NCI-H526 treated with DMSO at 0.1 percent for 48 hours (cell line): ENCODE measurements at places on chromosomes 3 and 15.

GRCh38 chr15:77474310-77474988 lies 53.8 kb downstream of the HMG20A start:
- DNase-seq = no peak

DNA sequence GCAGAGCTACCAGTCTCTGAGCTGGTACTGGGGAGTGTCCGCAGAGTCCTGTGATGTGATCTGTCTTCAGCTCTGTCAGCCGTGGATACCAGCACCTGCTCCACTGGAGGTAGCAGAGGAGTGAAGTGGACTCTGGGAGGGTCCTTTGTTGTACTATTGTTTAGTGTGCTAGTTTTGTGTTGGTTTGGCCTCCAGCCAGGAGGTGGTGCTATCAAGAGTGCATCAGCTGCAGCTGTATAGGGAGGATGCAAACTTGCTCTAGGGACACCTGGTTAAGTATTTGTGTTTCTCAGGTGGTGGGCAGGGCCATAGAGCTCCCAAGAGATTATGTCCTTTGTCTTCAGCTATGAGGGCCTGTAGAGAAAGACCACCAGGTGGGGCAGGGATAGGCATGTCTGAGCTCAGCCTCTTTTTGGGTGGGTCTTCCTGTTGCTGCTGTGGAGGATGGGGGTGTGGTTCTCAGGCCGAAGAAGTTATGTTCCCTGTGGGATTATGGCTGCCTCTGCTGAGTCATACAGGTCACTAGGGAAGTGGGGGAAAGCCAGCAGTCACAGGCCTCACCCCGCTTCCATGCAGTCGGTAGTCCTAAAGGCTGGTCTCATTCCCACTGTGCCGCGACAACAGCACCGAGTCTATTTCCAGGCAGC lies 443.2 kb upstream of the TBL1XR1 start:
- DNase-seq = no peak

DNA sequence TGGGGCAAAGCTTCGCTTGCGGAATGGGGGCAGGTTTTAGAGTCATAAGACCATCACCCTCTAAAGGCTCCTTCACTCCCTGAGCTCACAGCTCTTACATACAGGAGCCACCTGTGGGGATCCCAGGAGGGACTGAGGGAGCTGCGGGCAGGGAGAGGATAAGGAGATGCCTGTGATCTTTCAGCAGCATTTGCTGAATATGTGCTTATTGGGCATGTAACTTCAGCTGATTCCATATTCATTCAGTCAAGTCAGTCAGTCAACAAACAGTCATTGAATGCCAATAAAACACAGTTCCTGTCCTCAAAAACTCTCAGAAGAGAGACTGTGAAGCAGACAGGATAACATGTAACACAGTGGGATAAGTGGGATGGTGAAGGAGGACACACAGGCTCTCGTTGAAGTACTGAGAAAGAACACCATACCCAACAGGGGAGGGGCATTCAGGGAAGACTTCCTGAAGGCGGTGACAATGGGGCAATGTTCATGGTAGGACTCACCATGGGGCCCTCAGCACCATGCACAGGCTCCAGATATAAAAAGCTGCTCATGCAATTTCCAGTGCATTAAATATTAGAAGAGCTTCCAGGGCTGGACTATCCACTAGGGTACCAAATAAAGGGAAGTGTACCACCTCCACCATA lies 240.9 kb downstream of the UACA start:
- DNase-seq = no peak

GRCh38 chr3:159764490-159765029 lies 224.1 kb upstream of the IL12A start:
- no peak for DNase-seq

DNA sequence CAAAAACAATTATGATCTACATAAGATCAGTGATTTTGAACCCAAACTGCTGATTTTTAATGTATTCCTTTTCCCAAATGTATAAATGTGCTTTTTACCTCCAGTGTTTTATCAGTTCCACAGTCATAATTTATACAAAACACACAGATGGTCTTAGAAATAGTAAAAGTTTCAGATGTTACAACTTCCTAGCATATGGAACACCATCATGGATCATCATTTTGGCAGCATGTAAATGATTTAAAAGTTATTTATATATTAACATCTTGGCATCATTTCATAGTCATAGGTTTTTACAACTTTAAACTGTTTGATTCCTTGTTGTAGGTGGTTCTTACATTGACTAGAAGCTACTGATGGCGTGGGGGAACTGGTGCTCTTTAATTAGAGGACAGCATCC lies 1025.3 kb downstream of the ROBO1 start:
- DNase-seq = no peak

- no peak for DNase-seq
Measured at GRCh38 chr3:45225465-45226205, 452 bp downstream of the TMEM158 start.

GRCh38 chr3:171967137-171967783 lies 72.1 kb upstream of the FNDC3B start:
- no peak for DNase-seq

GRCh38 chr3:126159476-126159875 lies 20.9 kb downstream of the ALDH1L1 start:
- no peak for DNase-seq

GRCh38 chr3:25594007-25594502 lies 70.7 kb downstream of the TOP2B start:
- no peak for DNase-seq

- DNase-seq = no peak
Measured at GRCh38 chr3:88996691-88997090, 110.7 kb upstream of the EPHA3 start.

DNA sequence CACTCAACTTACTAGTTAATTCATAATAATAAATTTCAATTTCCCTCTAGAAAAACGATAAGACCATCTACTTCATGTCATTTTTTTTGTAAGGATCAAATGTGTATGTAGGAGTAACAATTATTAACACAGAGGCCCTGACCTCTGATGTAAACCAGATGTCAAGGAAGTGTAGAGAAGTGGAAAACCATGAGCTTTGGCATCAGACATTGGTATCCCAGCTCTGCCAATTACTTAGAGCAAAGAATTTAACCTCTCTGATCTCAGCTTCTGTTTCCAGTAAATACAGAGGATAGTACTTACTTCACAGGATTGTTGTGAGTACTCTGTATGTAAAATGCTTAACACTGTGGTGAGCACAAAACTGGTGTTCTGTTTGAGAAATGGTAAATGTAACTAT lies 17.5 kb downstream of the AQR start:
- no peak for DNase-seq

- no peak for DNase-seq
Measured at GRCh38 chr3:66386925-66387650, 113.7 kb downstream of the LRIG1 start.

GRCh38 chr3:42725454-42725853 lies 22.9 kb upstream of the HHATL start:
- no peak for DNase-seq

DNA sequence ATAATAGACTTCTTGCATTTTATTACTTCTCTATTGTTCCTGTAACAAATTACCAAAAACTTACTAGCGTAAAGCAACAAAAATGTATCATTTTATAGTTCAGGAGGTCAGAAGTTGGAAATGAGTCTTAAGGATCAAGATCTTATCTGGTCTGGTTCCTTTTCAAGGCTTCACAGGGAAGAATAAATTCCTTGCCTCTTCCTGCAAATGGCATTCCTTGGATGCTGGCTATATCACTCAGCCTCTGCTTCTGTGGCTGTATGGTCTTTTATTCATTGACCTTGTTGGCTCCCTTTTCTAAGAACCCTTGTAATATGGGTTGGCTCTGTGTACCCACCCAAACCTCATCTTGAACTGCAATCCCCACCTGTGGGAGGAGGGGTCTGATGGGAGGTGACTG lies 478.4 kb upstream of the THBS1 start:
- no peak for DNase-seq

DNA sequence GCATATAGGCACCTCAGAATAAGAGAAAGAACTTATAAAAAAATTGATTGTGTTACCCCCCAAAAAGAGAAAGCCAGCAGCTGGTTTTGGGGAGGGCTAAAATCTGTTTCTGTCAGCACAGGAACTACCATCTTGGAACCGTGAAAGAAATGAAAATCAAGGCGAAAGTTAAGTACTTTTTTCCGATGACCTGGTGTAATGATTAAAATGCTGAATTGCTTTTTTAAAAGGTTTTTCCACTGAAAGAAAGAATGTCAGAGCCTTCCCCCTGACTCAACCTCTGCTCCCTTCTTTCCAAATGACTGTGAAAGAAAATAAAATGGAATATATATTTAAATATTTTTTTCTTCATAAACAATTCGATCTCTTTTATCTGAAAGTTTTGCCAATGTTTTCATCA lies 570.5 kb upstream of the CFAP20DC start:
- DNase-seq = no peak

DNA sequence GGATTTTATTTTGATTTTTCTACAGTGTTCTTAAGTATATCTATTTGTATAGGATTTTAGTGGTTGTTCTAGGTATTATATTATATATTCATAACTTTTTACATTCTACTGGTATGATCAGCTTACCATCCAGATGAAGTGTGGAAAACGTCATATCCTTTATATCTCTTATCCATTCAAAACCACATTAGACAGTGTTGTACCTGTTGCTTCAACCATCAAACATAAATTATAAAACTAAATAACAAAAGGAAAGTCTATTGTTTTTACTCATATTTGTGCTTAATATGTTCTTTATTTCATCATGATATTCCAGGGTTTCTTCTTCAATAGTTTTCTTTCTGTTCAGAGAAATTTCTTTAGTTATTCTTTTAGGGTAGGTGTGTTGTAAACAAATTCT lies 191.4 kb downstream of the RPLP1 start:
- DNase-seq = no peak

- DNase-seq = no peak
Measured at GRCh38 chr3:61018807-61019206, 232.4 kb downstream of the FHIT start.

GRCh38 chr3:183854318-183855035 lies 29.1 kb upstream of the MAP6D1 start:
- DNase-seq = no peak

DNA sequence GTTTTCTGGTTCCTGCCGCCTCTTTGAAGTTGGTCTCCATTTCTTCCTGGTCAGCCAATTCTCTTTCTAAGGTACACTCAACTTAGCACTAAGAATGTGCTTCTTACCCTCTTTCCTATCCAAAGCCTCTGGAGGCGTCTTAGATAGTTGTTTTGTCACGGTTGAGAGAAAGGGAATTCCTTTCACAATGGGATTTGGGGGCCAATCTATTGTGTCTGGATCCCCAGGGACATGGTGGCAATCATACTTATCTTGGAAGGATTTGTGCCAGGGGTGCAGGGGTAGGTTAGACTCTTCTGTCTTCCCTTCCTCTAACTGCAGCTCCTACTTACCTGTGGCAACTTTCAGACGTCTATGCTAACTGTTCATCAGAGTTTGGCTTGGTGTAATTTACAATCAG lies 287.1 kb downstream of the SOX2 start:
- no peak for DNase-seq

- no peak for DNase-seq
Measured at GRCh38 chr15:92803852-92804609, 96.1 kb upstream of the CHD2 start.

DNA sequence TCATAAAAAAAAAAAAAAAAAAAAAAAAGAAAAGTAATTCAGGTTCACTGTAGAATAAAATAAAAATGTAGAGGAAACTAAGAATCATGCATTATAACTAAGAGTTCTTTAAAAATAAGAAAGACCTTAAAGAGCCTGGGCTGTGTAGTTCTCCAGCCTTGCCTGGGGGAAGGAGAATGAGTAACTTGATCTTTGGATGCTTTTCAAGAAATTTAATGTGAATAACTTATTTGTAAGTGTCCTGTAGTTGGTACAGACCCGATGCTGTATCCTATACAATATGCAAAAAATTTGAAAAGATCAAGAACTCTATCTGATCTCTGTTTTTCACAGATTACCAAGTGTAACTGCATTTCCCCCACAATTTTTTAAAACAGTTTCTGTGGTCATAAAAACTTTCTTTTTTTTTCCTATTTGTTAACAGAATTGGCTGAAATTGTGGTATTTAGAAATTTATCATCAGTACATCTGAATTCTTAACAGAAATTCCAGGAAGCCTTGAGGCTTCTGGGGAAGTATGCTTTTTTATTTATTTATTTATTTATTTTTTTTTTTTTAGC lies 195.3 kb downstream of the THRB start:
- DNase-seq = no peak

DNA sequence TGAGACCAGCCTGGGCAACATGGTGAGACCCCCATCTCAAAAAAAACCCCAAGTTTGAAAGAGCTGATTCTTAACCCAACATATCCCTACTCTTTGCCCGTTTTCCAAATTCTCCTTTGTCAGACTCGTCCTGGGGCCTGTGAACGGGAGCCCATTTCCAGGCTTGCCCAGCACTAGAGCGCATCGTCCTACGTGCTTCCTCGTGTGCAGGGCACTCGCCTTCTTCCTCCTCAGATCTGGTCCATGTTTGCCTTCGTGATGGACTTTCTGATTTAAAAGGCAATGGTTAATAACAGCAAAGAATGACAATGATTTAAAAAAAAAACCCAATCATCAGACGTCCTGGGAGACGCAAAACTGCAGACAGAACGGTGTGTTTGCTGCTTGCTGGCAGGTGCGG lies 10.1 kb downstream of the MELTF start:
- DNase-seq = no peak

DNA sequence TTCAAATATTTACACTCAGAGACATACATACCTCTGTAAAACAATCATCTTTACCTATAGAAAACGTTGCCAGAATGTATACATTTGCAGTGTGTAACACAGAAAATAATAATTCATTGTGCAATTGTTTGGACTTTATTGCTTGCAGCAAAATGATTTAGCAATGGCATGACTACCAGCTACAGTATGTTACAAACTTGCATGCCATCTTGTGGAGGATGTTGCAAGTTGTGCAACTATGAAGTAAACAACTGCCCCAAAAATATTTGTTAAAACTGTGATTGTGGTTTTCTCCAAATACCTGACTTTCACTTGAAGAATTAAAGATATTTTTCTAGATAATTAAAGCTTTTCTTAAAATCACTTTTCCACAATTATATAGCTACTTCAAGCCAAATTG lies 27.1 kb upstream of the C3orf49 start:
- DNase-seq = no peak

DNA sequence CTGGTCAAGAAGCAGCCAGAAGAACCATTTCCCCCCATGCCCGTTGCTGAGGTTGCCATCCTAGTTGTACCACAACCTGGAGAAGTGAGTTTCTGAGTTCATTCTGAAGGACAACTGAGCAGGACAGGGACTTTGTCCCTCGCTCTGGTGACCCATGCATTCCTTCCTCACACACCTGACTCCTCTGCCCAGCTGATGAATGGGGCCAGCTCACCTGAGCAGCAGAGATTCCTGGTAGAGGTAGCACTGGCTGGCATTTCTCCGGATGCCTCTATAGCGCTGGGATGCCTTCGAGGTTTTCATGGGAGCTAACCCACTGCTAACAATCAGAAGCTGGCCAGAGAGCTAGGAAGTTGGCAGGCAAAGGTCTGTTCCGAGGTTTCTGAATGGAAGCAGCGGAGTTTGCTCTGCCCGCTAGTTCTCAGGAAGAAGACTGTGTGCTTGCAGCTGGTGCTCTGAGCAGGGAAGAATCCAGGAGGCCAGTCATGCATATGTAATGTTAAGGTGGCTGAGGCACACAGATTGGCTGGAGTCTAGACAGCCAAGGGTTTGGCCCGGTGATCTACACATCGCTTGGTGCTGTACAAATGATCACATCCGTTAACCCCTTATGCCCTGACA lies at the start of gene TMC3:
TMC3 (minus strand) TSS at position 439 of the 621 bp plus-strand sequence; CDS start at position 303, 136 bp downstream.
- peak; percentile 44 for DNase-seq

- no peak for DNase-seq
Measured at GRCh38 chr3:117688583-117688982, 979.0 kb downstream of the TUSC7 start.

- DNase-seq = no peak
Measured at GRCh38 chr15:31554261-31554660, 227.6 kb downstream of the KLF13 start.

- no peak for DNase-seq
Measured at GRCh38 chr3:65945480-65945879, 93.2 kb downstream of the MAGI1 start.
